ENCODE measurements at places on chromosomes 12 and 14.

GRCh38 chr14:75399321-75399720 is 28.5 kb upstream of the JDP2 start:
- DNase-seq, result no peak

DNA sequence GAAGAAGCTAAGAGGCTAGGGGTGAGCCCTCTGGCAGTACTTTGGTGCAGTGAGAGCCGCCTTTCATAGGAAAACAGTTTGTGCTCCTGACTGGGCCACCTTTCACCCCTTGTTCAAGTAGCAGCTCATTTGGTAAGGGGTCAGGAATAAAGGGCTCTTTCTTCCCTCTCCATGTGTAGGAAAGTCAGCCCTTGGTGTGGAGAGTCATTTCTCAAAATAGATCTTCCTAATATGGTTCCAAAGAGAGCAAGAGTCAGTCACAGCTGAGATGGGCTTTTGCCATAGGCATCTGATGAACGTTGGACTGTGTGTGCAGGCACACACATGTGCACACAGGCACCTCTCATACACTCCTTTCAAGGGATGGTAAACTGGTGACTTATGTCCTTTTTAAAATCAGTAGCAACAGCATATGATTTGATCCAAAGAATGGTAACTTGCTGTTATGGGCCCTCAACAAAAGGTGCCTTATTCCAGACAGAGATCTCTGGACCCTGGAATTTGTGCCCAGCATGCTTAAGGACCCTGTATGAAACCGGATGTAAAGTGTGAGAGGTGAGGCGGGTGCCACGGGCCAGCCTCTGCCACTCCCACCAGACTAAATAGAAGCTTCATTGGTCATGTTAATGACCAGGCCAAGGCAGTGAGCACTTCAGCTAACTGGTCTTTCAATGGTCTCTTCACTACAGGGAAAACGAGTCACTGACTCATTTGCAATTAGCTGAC is 16.7 kb upstream of the RIC8B start:
- DNase-seq, result no peak

DNA sequence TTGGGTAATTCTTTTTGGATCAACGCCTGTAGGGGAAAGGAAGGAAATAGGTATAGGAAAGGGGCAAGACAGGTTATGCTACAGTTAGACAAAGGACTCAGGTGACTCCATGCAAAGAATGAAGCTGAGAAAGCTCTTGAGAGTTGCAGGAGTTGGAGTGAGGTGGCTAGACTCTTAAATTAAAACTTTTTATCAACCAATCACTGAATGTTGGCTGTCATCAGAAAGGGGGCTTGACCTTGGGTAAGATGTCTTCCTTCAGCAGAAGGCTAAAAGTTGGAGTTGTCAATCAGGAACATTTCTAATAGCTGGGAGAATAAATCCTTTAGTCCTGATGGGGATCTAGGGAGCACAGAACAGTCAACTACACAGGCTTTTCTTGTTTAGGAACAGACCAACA is 595.4 kb downstream of the SLC16A7 start:
- DNase-seq, result no peak

DNA sequence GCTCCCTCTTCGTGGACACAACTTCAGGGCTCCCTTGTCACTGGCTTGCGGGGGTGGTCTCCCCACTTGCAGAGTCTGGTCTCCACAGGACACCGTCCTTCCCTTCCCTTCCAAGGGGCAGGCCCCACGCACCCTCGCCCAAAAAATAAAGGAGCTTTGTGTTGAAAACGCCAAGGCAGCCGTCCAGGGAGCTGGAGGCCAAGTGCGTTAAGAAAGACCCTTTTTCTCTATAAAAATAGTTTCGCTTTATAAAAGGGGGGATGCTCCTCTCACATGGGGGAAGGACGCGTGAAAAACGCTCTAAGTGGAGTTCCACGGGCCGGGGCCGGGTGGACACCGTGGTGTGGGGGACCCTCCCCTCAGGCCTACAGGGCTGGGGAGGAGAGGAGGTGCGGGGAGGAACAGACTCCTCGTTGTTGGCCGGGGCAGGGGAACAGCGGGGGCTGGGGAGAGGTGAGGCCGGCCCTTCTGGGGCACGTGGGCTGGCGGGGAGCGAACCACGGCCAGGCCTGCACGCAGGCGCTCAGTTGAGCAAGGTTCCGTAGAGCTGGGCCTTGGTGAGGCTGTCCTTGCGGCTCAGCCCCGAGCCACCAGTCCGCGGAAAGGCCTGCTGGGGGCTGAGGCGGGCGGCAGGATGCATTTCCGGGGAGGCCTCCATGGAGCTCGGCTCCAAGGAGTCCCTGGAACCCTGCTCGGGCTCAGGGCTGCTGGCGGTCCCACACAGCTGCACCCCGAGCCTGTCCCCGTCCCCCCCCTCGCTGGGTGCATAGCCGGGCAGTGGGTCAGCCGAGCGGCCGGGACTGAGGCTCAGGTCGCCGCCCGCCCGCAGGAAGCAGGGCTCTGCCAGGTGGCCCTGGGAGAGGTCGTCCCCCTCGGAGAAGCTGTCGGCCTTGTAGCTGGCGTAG is 49.5 kb downstream of the BEGAIN start:
- no peak for DNase-seq

- no peak for DNase-seq
Measured at GRCh38 chr12:127903146-127903545, 363.8 kb upstream of the TMEM132C start.

GRCh38 chr14:58167891-58168290 is 15.9 kb upstream of the ARMH4 start:
- DNase-seq, result no peak

GRCh38 chr14:94548999-94549985 is 11.9 kb upstream of the SERPINA4 start:
- DNase-seq, result peak; percentile 38

GRCh38 chr12:63090716-63091115 is 60.3 kb downstream of the AVPR1A start:
- DNase-seq, result no peak

DNA sequence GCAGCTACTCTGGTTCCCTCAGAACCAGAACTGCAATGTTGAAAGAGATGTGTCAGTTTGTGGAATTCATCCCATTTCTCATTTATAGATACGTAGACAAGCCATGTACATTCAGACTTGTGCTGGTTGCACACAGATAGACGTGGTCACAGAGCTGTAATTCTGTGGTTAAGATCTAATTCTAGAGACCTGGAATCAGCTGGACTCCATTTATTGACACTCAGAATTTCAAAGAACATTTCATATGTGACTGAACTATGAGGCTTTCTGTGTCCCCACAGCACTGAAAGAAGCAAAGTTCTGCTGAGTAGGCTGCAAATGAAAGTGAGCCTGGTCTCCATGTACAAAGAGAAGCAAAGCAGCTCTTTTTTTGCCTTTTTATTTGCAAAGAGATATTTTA is 220.2 kb upstream of the NAV3 start:
- no peak for DNase-seq

DNA sequence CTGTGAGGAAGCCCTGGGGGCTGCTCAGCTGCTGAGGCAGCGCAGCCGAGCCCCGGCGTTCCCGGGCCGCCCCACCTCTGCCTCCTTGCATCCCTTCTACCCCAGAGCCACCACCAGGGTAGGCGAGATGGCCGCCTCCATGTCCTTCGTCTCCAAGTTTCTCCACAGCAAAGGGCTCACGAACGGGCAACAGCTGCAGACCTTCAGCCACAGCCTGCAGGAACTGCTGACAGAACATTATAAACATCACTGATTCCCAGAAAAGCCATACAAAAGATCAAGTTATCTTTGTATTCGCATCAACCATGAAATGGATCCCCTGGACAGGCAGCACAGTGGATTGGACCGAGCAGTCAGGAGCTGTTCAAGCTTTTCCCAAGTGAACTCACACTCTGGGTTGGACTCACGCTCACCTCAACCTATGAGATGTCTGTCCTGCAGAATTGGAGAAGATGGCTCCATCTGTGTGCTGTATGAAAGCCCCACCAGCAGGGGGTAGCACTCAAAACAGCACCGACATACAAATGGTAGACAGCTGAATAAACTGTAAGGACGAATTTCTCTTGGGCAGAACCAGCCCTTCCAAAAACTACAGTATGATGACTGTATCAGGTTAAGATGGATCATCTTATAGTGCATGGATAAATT is 19.4 kb upstream of the A2M start:
- DNase-seq, result peak; percentile 6

GRCh38 chr14:85572011-85572410 is 42.1 kb downstream of the FLRT2 start:
- DNase-seq, result no peak

DNA sequence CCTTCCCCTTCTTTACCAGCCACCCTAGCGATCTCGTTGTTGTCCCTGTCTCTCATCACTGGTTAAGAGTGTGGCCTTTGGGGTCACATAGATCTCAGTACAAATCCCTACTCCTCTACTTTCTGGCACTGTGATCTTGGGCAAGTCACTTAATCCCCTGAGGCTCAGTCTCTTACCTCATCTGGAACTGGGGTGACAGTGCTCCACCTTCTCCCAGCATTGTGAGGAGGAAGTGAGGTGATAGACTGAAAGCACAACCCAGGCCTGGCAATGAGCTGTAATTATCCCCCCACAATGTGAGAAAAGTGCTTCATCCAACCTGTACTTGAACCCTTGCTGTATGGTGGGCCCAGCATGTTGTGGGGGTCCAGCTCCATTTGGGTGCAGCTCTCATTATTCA is 48.0 kb downstream of the IRAK3 start:
- no peak for DNase-seq

GRCh38 chr12:90979951-90980350 is 24.8 kb downstream of the EPYC start:
- no peak for DNase-seq

GRCh38 chr14:92040431-92041051 is 682 bp upstream of the TRIP11 start:
- DNase-seq, result peak; percentile 81

GRCh38 chr12:70842942-70843341 is 77.6 kb downstream of the PTPRR start:
- DNase-seq, result no peak

DNA sequence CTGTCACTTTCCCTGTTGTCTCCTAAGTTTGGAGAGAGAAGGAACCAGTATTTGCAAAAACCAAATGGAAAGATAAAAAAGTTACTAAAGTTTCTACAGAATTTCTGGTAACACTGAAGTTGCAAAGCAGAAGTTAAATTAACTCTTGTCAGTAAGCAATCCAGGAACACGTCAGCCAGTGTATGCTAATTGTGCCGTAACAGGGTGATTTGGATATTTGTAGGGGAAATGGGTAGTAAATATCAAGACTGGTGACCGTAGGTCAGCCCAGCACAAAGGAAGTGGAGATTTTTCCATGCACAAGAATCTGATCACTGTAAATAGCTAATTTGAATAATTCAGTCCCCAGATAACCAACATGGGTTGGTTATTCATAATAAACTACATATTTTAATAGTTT is 2.3 kb downstream of the CDKN1B start:
- peak; percentile 84 for DNase-seq

- DNase-seq, result no peak
Measured at GRCh38 chr12:131896811-131897270, 2.4 kb downstream of the ULK1 start.

GRCh38 chr12:49296836-49297694 is 2.1 kb downstream of the PRPH start:
- peak; percentile 35 for DNase-seq

DNA sequence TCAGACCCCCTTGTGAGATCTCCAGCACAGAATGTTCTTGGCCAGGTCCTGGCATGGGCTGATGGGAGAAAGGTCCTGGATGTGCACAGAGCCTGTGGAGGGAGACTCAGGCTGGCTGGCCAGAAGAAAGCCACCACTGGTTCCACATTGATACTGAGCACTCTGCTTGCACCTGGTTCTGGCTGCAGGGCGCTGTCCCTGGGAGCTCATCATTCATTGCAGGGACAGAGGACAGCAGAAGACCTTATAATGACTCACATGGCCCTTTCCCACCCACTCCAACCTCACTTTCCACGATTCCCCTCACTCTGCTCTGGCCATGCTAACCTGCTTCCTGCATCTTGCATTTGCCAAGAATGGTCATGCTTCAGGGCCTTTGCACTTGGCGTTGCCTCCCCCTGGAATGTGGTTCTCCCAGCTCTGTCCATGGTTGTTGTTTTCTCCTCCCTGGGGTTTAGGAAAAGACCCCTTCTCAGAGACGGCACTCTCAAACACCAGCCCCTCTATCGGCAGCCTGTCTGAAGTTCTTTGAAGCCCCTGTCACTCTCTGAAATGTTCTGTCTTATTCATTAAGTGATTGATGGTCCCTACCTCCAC is 10.3 kb downstream of the KRT7 start:
- no peak for DNase-seq

DNA sequence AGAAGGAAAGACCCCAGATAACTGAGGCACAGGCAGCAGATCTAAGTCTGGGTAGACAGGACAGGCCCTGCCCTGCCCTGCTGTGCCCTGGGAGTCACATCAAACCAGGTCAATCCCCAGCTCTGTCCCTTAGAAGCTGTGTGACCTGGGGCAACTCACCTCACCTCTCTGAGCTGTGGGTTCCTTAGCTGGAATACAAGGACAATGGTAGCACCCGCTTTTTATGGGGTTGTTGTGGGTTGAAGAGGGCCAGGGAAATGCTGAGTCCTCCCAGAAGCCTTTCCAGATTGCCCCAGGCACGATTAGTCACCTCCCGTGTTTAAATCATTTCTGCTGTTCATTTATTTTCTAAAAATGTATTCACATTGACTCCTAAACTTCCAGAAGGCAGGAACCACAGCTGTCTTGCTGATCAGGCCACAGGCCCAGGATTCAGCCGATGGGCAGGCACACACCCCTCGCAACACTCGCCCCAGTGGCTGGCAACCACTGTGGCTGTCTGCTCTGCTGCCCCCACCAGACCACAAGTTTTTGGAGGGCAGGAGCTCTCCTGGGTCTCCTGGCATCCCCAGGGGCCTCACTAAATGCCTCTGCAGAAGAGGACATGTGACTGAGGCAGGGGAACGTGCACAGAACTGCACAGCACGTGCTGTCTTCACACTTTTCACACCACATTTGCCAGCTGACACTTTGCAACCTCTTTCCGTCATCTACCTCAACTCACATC is 3.0 kb downstream of the SELPLG start:
- DNase-seq, result no peak

- no peak for DNase-seq
Measured at GRCh38 chr14:90839024-90839888, 23.0 kb upstream of the TTC7B start.

All from RKO (cell line).